ENCODE measurements at places on chromosomes 1 and 21.

- DNase-seq = no peak
These were observed 1.8 kb downstream of the BARHL2 start for GRCh38 chr1:90715309-90715708.

GRCh38 chr1:247574236-247574635, 13.9 kb upstream of the OR2G2 start:
- no peak for DNase-seq

- DNase-seq = no peak
These were observed 199.7 kb downstream of the GRIK3 start for GRCh38 chr1:36834586-36834985.

GRCh38 chr21:45741691-45742090, 98.2 kb downstream of the PCBP3 start:
- DNase-seq = no peak

DNA sequence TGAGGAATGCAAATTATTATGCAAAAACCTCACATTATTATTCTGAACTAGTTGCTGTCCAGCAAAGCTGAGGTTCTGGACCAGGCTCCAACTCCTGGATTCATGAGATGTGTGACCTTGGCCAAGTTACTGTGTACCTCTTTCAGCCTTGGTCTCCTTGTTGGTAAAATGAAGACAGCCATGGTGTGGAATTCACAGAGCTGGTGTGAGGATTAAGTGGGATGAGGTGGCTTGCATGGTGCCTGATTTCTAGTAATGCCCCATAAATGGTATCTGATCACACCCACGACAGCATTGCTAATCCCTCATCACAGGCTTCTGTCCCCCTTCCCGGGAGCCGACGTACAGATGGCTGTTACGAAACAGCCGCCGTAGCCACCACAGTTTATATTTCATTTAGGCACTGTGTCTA, 59.6 kb downstream of the PGBD5 start:
- DNase-seq = no peak

- peak; percentile 56 for DNase-seq
These were observed 5.5 kb downstream of the TRAPPC10 start for GRCh38 chr21:44017601-44018000.

GRCh38 chr1:153402226-153402625, 11.4 kb upstream of the S100A8 start:
- no peak for DNase-seq

DNA sequence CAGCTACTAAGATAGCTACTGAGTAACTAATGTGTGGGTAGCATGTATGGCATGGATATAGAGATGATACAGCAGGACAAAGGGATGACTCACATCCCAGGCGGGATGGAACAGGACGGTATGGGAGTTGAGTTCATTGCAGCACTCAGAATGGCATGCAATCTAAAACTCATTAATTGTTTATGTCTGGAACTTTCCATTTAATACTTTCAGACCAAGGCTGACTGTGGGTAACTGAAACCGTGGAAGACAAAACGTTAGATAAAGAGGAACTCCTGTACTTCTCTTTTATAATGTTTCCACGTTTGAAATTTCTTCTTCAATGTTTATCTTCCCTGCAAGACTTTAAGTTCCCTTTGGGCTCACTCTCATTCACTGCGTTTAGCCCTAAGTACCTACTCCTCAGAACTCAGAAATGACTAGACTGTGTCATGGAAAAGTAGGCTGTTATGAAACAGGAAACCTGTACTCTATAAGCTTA, 151.9 kb downstream of the MAGI3 start:
- peak; percentile 63 for DNase-seq

- no peak for DNase-seq
These were observed 9.4 kb downstream of the PANK4 start for GRCh38 chr1:2516946-2517345.

DNA sequence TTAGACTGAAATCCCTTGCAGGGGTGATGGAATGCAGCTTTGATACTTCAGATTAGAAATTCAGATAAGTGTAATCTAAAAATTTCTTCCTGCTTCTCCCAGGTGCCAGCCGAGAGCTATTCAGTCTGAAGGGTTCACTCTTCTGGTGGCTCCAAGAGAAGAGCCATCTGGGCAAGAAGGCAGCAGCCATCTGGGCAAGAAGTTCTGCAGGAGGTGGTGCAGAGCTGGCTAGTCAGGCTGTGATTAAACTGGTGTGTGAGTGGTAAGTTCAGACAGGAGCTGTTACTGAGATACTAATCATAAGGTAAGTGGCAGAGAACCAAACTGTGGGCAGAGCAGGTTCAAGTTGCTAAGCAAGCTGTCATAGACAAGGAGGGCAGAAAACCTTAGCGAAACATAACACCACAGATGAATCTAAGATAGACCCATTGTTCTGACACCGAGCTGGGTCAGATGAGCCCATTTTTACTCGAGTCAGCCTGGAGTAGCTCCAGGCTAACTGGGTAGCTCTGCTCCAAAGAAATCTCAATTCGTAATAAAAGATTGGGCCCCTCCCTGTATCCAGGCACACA, 14.4 kb upstream of the TP53BP2 start:
- DNase-seq = no peak

DNA sequence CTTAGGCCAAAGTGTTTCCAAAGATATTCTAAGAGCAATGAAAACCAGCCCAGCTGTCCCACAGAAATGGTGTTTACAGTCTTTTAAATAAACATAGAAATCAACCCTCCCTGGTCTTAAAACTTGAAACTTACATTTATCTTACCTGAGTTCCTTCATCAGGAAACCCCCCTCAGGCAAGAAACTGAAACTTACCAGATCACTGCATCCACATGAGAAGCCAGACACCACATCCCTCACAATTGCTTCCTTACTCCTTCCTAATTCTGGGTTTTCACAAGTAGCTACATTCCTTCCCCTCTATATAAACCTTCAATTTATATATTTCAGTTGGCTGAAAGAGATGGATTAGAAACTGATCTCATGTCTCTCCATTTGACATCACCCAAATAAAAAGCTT, 563.0 kb upstream of the CHRM3 start:
- no peak for DNase-seq

DNA sequence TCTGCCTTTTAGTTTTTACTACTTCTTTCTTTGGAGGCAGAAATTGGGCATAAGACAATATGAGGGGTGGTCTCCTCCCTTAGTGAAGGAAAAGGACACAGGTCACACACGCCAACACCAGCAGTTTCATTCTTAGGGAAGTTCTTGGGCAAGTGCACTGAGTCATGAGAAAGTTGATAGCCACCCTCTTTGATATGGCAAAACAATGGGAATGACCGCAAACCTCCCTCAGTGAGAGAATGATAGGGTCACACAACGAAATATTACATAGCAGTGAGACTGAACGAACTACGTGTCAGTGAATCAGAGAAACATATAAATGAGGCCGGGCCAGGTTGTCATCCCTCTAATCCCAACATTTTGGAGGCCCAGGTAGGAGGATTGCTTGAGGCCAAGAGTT, 20.0 kb downstream of the IL6R start:
- DNase-seq = no peak

DNA sequence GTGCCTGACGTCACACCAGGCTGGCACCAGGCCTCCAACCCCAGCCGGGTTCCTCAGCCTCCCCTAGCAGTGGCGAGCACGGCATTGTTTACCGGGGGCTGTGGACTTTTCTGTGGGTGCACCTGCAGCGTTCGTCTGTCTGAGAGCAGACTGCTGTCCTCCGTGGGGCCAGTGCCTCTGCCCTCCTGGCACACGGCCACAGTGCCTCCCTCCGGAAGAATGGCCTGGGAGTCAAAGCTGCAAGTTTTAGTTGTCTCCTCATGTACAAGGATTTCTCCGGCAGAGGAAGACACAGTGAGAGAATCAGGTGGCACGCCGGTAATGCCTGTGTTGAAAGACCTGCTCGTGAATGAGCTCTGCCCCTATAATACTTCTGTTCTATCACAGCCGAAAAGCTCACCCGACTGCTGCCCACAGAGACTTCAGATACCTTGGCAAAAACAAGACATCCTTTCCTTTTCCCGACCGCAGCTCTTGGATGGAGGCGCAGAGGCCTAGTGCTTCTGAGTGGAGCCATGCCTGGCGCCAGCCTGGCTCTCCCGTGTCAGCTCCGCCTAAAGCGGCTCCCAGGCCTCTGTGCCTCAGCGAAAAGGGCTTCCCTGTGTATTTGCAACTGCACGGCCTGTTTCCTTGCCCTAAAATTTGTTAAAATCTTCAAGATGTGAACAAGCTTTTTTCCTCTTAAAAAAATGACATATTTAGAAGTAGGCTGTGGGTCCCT, 71.4 kb downstream of the AGPAT3 start:
- DNase-seq = no peak

- peak; percentile 74 for DNase-seq
These were observed 117.2 kb downstream of the CNIH3 start for GRCh38 chr1:224733027-224733911.

- no peak for DNase-seq
These were observed 831.4 kb downstream of the ADGRL2 start for GRCh38 chr1:82632155-82632554.

DNA sequence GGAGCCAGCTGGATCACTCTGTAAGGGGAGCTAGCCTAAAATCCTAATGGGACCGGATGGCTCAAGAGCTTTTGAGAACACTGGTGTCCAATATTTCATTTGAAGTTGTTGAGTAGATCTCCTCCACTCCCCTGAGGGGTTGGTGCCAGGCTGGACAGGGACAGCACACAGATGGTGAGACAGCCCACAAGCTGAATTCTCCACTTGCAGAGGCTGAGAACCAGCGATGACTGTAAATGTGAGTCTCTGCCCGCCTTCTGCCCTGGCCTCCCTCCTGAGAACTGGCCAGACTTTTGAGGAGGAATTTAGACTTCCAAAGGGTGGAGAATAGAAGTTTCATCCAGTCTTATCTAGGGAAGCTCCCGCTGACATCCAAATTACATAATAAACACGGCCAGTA, 20.5 kb upstream of the COQ8A start:
- DNase-seq = no peak

DNA sequence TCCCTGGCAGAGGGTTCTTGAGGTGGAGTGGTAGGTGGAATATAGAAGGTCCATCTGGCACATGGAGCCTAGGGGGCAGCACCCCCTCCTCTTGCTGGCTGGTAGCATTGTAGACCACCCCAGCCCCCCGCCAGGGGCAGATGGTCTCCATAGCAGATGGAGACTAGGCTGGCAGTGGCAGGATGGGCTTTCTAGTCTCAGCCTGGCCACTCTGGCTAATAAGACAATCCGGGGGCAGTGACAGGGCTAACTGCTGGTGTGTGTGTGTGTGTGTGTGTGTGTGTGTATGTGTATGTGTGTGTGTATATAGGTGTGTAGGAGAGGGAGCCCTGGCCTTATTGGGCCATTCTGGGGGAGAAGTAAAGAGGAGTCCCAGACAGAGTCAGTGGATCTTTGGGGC, 16.1 kb downstream of the UTP11 start:
- no peak for DNase-seq

GRCh38 chr1:63223426-63223825, 98.9 kb upstream of the FOXD3 start:
- no peak for DNase-seq

DNA sequence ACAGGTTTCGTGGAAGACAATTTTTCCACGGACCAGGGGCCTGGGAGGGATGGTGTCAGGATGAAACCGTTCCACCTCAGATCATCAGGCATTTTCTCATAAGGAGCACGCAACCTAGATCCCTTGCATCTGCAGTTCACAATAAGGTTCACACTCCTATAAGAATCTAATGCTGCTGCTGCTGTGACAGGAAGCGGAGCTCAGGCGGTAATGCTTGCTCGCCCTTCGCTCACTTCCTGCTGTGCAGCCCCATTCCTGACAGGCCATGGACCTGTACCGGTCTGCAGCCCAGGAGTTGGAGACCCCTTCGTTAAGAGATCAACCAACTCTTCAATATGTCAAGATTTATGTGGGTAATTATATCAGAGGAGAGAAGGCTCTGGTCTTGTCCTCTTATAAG, 3.3 kb upstream of the DHX9 start:
- no peak for DNase-seq

DNA sequence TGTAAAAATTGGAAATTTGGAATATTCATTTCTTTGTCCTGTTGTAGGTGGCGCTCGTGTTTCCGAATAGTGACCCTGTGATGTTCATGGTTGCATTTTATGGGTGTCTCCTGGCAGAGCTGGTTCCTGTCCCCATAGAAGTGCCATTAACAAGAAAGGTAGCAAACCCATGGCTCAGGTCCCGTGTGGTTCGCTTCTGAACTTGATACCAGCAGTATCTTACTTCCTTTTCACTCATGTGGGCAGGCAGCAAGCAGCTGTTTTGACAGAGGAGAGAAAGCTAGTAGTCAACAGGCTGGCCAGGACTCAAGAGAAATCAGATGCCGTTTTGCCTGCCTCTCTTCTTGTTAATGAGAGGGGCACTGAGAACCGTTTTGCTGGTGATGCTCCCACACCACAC, 72.8 kb downstream of the S100B start:
- DNase-seq = no peak

DNA sequence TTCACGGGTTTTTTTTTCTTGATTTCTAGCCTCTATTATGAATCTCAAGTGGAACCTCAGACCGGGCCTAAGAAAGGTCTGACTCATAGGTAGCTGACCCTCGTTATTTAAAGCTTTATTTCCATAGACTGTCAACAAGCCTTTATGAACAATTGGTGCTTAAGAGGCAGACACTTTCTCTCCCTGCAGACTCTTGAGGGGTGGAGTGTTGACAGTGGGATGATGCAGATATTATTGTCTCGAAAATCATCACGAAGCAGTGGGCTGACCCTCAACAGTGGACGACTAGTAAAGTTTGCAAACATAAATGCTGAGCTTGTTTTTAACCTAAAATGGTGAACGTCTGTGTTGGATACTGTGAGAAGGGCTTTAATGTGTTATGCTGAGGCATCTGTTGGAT, 1.8 kb downstream of the SFT2D2 start:
- DNase-seq = no peak

DNA sequence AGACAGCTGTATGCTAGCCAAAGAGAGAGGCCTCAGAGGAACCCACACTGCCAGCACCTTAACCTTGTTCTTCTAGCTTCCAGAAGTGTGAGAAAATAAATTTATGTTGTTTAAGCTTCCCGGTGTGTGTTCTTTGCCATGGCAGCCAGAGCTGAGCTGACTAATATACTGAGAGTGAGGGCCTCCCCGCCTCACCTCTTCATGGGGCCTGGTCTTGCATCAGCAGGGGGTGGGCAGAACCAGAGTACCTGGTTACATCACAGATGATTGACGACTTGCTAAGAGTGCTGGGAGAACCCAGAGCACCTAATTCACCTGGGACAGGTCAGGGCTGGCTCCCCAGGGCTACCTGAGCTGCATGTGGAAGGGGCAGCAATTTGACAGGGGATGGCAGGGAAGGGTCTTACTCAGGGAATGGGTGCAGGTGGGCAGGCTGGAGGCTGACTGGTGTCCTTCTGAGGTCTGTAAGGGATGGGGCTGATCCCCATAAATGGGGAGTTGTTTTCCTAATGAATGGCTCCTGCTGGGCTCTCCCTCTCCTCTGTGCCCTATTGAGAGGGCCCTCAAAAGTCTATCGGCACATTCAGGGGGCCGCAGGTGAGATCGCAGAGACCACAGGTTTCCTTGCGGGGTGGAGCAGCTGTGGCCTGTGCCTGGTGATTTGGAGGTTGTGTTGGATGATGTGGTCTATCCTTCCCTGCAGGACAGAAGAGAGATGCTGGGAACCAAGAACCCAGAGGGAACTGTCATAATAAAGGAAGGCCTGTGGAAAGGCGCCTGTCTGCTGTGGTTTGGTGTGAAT, 60.6 kb upstream of the ETV3 start:
- DNase-seq = no peak
